GM13977 (cell line): ENCODE measurements at places on chromosomes 7 and 10.

DNA sequence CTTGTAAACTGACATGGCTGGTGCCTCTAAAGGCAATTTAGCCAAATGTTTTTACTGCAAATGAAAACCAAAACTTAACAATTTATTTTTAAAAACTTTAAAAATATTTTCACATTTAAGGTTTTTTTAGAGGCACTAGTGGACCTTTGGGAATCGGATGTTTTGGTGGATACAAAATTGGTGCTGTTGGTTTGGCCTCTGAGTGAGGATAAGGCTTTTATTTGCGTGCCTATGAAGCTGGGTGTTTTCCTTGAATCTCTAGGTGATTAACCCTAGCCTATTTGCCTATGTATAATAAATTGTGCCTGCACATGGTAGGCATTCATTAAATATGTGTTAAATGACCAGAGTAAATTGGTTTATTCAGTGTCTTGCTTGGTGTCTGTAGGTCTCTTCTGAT lies 2.9 kb upstream of the SGCE start:
- DNase-seq, result no peak

GRCh38 chr10:91493313-91493712 lies 83.2 kb downstream of the HECTD2 start:
- no peak for DNase-seq

GRCh38 chr10:72426986-72427385 lies 72.3 kb upstream of the DNAJB12 start:
- DNase-seq, result no peak

GRCh38 chr7:27367933-27368549 lies 125.4 kb downstream of the EVX1 start:
- no peak for DNase-seq

- no peak for DNase-seq
Observed at GRCh38 chr7:49255054-49255453, 330.7 kb downstream of the CDC14C start.

- DNase-seq, result no peak
Observed at GRCh38 chr10:101016814-101017213, 14.1 kb downstream of the PDZD7 start.

DNA sequence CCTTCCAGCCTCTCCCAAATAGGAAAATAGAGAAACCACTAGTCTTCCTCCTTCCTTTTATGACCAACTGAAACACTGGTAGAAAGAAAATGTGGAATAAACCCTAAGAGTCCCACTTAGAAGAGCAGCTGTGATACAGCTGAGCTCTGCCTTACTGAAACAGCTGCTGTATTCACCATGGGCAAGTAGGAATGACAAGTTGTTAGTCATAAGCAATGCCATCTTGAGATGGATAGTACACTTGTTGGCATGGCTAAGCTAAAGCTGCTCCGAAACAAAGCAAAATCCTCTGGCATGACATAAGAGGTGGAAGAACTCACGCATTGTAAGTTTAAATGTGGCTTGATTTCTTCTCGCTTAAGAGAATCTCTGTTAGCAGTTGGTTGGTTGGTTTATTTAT lies 48.3 kb upstream of the TMEM236 start:
- DNase-seq, result no peak

- no peak for DNase-seq
Observed at GRCh38 chr7:132030883-132031282, 474.5 kb upstream of the PODXL start.

GRCh38 chr10:100647928-100648327 lies 97.5 kb upstream of the PAX2 start:
- DNase-seq, result no peak

DNA sequence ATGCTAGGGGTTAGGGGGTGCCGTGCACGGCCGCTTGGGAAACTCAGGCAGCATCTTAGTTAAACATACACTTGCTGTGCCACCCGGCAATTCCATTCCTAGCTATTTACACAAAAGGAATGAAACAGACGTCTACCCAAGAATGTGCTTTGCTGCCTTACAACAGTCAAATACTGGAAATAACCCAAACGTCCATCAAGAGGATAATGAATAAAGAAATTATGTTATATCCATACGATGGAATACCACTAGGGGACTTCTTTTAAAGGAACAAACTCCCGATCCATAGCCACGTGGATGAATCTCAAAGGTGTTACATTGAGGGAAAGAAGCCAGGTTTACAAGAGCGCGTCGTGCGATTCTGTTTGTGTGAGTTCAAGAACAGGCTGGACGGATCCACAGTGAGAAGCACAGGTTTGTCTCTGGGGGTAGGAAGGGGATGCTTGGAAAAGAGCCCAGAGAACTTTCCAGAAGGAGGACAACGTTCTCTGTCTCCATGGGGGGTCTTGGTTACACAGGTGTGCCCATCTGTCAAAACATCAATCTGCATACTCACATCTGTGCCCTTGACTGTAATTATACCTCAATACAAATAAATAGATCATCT lies 41.8 kb downstream of the STK32C start:
- no peak for DNase-seq

DNA sequence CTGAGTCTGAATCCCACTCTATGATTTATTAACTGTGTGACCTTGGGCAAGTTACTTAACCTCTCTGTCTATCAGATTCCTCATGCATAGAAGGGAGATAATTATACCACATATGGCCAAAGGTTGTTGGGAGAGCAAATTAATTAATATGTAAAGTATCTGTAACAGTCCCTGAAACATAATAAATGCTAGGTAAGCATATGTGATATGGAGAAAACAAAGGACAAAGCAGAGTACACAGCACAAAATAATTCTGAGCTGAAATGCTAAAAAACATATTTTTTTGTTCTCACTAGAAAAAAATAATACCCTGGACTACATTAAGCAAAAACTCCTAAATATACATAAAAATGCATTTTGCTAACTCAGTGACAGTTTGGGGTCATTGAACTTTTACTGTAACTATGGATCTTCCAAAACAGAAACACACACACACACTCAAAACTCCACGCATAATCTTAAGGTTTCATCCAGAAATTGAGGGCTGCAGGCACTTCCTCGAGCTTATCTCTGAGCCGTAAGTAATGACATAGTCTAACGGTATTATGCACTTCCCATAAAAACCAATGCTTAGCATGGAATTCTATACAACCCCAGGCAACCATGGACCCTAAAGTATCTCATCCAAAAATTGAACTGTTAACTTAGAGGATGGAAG lies 201.7 kb upstream of the PTN start:
- DNase-seq, result no peak

- DNase-seq, result peak; percentile 42
Observed at GRCh38 chr10:49141541-49142332, 7.9 kb upstream of the FAM170B start.

GRCh38 chr7:41163991-41164390 lies 538.9 kb downstream of the INHBA start:
- DNase-seq, result no peak

- DNase-seq, result no peak
Observed at GRCh38 chr7:80393786-80394185, 118.1 kb downstream of the GNAT3 start.

GRCh38 chr7:19397911-19398310 lies 252.7 kb upstream of the FERD3L start:
- DNase-seq, result peak; percentile 18

- DNase-seq, result peak; percentile 9
Observed at GRCh38 chr7:25820432-25821040, 331.5 kb upstream of the NFE2L3 start.

DNA sequence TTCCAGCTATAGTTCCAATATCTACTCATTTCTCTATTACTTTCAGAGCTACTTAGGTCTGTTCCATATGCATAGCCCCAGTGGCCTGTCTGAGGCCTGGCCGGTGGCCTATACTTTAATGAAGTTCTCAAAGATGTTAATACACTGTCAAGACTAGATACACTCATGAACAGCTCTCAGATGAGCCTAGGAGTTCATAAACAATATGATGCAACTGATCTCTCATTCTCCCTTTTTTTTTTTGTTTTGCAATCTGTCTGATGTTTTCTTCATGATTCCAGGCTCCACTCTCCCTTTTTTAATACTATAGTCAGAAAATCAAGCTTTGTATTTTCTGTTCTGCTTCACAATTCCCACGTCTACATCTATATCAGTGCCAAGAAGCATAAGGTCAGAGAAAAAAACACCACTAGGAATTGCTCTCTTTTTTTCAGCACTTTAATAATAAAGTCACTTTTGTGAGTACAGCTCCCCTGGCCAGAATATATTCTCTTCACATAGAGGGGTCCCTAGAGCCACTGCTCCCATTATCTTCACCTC lies 321.0 kb downstream of the C7orf25 start:
- DNase-seq, result no peak

- no peak for DNase-seq
Observed at GRCh38 chr7:51295440-51296245, 21.0 kb downstream of the COBL start.

DNA sequence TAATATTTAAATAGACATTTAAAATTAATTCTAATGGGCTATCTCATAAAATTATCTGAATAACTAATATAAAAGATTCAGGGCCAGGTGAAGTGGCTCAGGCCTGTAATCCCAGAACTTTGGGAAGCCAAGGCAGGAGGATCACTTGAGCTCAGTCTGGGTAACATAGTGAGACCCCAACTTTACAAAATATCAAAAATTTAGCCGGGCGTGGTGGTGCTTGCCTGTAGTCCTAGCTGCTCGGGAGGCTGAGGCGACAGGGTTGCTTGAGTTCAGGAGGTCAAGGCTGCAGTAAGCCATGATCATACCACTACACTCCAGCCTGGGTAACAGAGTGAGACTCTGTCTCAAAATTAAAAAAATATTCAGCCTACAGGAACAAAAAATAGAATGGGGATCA lies 12.5 kb downstream of the NOBOX start:
- DNase-seq, result no peak

DNA sequence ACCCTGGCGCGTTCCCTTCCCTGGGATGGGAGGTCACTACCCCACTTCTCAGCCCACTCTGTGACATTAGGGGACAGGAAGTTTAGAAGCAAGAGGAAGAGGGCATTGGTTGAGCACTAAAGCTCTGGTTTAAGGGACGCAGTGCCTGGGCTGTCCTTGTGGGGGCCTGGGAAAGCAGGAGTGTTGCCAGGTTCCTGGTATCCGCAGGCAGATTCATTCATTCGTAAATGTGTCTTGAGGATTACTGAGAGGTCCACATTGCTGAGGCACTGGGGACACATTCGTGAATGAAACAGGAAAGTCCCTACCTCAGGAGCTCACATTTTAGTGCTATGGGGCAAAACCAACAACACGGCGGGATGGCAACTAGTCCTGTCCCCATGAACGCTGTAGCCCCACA lies 69.4 kb downstream of the COL13A1 start:
- DNase-seq, result no peak

DNA sequence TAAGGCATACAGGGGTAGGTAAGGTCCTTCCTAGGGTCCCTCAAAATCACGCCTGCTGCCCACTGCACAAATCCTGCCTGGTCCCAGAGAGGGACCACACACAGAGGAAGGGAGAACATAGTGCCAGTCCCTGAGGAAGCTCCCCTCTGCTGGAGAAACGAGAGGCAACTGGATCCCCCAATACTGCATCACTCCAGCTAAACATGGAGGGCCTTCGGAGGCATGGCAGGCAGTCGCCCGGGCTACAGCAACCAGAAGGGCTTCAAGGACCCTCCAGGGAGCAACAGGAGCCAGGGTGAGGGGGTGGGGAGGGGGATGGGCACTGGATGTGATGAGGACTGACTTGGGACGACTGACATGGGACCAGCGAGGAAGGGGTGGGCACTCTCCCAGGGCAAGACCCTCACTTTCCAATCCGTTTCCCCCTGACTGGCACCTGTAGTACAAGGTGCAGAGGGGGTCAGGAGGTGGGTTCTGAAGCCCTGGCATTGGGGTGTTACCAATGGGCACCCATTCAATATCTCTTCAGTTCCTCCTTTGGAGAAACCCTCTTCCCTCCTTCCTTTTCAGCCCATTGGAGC lies 21.7 kb downstream of the DDIT4 start:
- no peak for DNase-seq

DNA sequence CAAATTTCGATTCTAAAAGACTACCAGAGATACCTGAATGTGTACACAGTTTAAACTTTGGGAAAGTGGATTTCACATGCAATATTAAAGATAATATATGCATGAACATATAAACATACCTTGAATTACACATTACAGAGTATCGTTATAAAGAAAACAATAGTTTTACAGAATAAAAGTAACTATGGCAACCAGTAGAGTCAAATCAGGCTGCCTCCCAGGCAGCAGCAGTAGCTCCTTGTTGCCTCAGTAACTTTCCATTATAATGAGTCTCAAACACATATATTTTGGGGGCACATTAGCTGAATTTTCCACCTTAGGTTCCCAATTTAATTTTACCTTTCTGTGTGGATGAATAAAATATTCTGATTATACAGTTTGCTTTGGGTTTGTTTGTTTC lies 164.4 kb upstream of the FEZF1 start:
- no peak for DNase-seq

DNA sequence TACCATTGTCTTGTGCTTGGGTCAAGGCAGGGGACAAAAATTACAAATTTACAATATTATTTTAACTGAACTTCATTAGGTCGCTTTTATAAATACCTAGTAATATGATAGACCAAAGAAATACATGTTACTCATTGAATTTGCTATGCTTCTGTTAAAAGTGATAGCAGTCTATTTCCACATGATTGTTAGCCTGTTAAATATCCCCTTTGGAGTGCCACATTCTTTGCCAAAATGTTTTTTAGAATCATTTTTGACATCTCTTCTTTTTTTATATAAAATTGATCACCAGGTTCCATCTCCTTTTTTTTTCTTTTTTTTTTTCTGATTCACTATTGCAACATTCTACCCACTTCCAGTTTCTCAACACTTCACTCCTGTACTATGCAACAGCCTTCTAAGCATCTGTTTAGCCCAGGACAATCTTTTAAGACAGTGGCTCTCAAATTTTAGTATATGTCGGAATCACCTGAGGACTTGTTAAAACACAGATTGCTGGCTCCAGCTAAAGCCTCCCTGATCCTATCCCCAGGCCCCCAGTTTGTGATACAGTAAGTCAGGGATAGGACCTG lies 16.4 kb upstream of the NDUFA5 start:
- no peak for DNase-seq

DNA sequence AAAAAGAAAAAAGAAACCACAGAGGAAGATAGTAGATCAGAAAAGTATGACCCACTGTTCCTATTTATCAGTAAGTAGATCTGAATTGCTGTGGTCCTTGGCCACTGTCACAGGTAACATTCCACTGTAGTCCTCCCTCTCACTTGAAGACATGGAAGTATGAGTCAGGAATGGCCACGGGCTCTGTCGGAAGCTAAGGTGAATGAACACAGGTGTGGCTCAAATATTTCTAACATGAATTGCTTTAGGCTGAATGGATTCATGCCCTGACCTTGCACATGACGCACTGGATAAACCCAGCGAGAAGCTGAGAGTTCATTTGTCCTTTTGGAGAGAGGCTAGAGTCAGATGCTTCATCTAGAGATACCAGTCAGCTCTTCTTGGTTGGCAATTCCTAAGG lies 224.5 kb upstream of the SP8 start:
- DNase-seq, result no peak

- no peak for DNase-seq
Observed at GRCh38 chr7:132125096-132125495, 451.2 kb downstream of the PLXNA4 start.

DNA sequence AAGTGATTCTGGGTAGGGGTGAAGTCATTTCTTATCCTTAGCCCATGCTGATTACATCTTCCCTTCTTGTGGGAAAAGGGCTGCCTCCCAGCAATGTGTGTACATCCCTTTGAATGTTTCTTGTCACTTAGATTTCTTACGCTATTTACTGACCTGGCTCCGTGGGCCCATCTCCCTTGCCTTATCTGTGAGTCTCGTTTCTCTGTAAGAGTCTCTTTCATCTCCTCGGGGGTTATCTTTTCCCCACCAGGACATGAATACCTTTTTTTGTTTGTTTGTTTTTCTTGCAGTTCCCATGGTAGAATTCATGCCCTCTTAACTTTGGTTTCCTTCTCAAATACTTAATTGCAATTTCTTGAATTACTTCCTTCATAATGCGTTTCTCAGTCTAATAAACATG lies 107.7 kb downstream of the BAMBI start:
- no peak for DNase-seq

- no peak for DNase-seq
Observed at GRCh38 chr7:6650086-6650485, 13.0 kb downstream of the ZNF316 start.
